ENCODE measurements at places on chromosomes 3 and 15. TPM values are rescaled to one million over a fixed set of nuclear protein-coding genes. Genes with fewer than 3 reads are reported as not detected.

GOLGA8M gene
- 0.54 TPM for total RNA-seq

SNX33 gene
- 4.1 TPM for total RNA-seq

CCR9 gene
- total RNA-seq: not detected

COLQ gene
- 1.7 TPM for total RNA-seq

MGLL gene
- 3.6 TPM for total RNA-seq

TMEM108 gene
- not detected for total RNA-seq

ARRDC4 gene
- 1.0 TPM for total RNA-seq

UMPS gene
- 65.6 TPM for total RNA-seq

DUOXA2 gene
- total RNA-seq: not detected

UBAP1L gene
- 6.3 TPM for total RNA-seq

CRYGS gene
- total RNA-seq: 4.4 TPM

SLC22A13 gene
- total RNA-seq: 0.47 TPM

EPHA3 gene
- not detected for total RNA-seq

MAPKBP1 gene
- total RNA-seq: 27.1 TPM

OR5K1 gene
- not detected for total RNA-seq

PLSCR2 gene
- not detected for total RNA-seq

CSTA gene
- total RNA-seq: not detected

UBXN7 gene
- 65.5 TPM for total RNA-seq

REC114 gene
- not detected for total RNA-seq

CLDN11 gene
- total RNA-seq: not detected

FRMD4B gene
- 60.9 TPM for total RNA-seq

SERINC4 gene
- total RNA-seq: 0.28 TPM

ATP13A4 gene
- total RNA-seq: 2.1 TPM

KLHL6 gene
- total RNA-seq: 44.9 TPM

GP9 gene
- not detected for total RNA-seq

CLSTN2 gene
- total RNA-seq: not detected

NFKBIZ gene
- total RNA-seq: 57.2 TPM

ITIH3 gene
- total RNA-seq: not detected

SPRED1 gene
- 0.44 TPM for total RNA-seq

DNAH1 gene
- total RNA-seq: 9.9 TPM

TMPRSS7 gene
- not detected for total RNA-seq

ANKRD34C gene
- total RNA-seq: not detected

FSIP1 gene
- total RNA-seq: 0.37 TPM

ARHGEF26 gene
- total RNA-seq: 0.12 TPM

C3orf85 gene
- total RNA-seq: not detected
